ENCODE measurements at places on chromosomes 6 and 20.

DNA sequence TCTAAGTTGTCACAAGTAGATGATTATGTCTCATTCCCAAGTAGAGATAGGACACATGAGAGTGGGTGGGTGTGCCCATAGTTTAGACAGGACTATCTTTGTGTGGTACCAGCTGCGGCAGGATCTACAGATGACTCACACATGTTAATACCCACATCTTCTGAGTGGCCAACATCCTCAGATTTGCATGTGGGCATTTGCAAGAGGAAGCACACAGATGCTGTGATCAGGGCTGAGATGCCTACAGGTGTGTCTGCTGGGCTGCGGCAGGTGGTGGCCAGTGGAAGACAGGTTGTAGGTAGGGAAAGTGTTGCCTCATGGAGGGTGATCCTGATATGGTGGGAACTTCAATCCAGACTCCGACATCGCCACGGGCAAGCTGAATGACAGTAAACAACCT is 50.8 kb downstream of the UTRN start:
- no peak for DNase-seq

GRCh38 chr6:40877362-40877761 is 161.7 kb downstream of the UNC5CL start:
- DNase-seq: no peak

DNA sequence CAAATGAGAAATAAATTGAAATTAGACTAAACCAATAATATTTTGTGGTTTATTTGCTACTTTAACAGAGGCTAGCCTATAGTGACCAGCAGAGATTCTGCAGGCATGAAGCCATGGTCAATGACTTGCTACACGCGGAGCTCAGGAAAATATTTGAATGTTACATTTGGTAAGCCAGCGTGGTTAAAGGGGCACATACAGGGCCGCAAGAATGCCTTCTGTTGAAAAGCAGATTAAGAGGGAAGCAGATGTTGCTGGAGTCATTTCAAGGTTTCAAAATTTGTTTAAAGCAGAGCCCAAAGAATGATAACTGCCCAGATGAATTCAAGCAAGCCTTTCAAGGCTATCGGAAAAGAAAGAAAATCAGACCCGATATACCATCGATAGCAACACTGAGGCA is 294.3 kb upstream of the MAN1A1 start:
- no peak for DNase-seq

DNA sequence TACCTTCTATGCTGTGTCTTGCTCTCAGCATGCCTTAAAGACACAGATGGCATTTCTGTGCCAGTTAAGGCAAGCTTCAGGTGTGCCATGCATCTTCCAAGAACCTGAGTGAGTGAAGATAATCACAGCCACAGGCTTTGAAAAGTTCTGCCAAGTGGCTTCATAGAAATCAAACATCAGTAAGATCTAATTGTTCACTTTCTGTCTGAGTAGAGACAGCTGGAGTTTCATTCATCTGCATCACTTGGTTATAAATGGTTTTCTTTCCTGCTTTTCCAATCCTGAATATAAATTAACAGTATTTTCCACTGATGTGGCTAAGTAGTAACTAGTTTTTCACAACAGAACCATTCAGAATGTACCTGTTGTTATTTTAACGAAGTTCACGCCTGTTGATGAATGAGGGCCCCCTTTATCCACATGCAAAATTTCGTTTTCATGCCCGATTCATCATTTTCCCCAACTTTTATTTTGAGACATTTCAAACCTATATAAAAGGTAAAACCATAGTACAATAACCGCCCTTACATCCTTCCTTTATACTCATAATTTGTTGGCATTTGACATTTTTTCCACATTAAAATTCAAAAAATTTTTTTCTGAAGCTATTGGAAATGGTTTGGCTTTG is 38.6 kb upstream of the KCNG1 start:
- DNase-seq: no peak

DNA sequence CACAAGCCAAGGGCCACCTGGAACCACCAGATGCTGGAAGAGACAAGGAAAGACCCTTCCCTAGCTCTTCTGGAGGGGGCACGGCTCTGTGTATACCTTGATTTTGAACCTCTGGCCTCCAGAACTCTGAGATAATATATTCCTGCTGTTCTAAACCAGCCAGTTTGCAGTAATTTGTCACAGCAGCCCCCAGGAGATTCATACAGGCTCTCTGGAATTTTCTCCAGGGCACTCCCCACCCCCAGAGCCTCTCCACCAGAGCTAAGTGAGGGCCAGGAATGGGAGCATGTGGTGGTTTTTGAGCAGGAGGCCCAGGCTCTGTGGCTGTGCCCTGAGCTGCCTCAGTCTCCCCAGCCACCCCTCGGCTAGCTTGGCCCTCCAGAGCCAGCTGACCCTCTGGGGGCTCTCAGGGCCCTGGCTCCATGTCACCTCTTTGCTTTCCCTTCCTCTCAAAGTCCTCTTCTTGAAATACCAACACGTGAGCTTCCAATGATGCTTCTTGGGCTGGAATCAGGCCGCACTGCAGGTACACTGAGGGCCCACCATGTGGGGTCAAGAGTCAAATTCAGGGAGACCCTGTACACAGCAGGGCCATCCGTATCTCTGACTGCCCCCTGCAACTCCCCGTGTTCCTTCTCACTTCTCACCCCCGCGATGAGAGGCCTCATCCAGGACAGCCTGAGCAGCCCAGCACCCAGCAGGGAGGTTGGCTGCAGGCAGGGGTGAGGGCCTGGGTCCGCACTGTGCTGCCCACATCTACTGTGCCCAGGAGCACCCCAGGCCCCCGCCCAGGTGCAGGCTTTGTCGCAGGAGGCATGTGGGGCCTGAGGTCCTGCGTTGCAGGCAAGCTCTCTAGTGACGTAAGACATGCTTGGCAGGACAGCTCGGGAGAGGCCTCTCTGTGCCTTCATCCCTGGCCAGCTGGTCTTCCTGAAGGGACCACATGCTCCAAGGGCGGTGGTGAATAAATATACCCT is 155.5 kb downstream of the ANKRD60 start:
- no peak for DNase-seq

- DNase-seq: no peak
Measured at GRCh38 chr6:133396984-133397348, 155.8 kb downstream of the EYA4 start.

DNA sequence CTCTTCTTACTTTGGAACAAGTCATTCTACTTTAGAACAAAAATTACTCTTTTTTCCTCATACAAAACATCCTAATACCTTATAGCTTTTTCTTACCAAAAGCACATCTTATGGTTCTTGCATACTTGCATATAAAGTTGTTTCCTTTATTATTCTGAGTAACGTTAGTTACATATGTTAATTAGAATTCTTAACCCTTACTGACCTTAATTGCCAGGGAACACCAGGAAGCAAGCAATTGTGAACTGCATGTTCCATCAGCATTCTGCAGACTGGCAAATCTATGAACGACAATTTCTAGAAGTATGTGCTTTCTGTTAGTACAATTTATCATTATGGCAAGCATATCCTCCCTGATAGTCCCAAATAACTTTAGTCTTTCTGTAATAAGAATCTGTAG is 831.0 kb downstream of the C6orf118 start:
- no peak for DNase-seq

Data from GM12864 (cell line).